ENCODE measurements at places on chromosomes 1 and 21. TPM values are rescaled to one million over a fixed set of nuclear protein-coding genes. Genes with fewer than 3 reads are reported as not detected.

- ATAC-seq, result no peak
These were observed 243.4 kb downstream of the RGS7 start for GRCh38 chr1:241113557-241113956.

DNA sequence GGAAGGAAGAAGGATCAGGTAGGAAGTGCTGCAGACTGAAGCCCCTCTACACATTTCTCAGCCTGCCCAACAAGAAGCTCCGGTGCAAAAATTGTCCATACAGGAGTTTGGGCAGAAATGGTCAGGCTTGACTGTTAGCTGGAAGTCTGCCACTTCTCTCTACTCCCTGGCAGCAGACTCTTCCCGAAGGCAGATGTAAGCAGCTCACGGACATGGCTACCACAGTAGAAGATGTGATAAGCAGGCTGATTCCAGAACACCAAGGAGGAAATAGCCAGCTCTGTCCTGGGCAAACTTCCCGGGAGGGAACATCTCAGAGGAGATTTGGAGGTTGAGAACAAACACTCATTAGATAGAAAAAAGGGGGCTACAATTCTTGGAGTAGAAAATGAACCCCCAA, 52.6 kb downstream of the TRABD2B start:
- ATAC-seq, result no peak

The B3GALT5 gene
- 1.0 TPM for total RNA-seq

- ATAC-seq, result peak; percentile 11
These were observed 15.2 kb downstream of the OPTC start for GRCh38 chr1:203509135-203509534.

DNA sequence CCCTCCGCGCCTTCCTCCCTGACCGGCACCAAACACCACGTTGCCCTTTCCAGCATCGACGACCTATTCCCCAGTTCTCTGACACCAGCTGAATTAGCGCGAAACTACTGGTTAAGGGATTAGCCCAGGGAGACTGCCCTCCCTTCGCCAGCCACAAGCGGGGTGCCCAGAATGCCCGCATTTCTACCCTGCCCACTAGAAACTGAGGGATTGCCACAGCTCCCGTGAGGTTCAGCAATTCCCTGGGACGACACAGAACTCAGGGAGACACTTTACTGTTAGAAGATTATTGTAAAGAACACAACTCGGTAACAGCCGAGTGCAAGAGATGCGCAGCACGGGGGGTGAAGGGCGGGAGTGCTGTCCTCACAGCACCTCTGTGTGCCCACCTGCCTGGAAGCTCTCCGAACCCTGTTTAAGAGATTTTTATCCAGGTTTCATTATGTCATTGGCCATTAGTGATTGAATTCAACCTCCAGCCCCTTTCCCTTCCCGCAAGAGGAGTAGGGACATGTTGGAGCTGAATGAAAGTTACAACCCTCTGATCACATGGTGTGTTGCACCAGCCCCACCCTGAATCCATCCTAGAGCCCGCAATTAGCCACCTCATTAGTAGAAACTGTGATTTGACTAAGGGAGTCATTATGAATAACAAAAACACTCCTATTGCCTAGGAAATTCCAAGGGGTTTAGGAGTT, 15.8 kb upstream of the RIPPLY3 start:
- ATAC-seq, result no peak

DNA sequence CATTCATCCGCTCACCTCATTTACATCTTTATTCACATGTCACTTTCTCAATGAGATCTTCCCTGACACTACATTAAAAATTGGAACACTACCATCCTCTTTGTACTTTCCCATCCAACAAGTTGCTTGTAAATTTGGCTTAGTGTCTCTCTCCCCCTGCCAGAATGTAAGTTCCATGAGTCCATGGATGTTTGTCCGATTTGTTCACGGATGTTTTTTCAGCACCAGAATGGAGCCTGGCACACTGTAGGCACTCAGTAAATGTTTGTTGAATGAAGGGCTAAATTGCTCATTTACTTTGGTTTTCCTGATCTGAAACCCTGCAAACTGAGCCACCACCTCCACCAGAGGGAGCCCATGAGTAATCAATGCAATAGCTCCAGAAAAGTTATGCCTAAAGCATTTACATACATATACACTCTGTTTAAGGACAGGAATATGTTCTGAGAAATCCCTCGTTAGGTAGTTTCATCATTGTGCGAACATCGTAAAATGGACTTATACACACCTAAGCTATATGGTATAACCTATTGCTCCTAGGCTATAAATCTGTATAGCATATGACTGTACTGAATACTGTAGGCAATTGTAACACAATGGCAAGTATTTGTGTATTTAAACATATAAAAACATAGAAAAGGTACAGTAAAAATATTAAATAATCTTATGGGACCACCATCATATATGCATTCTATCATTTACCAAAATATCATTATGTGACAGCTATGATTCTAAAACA, 2.8 kb upstream of the EYA3 start:
- no peak for ATAC-seq

The FMO2 gene
- 0.71 TPM for total RNA-seq

DNA sequence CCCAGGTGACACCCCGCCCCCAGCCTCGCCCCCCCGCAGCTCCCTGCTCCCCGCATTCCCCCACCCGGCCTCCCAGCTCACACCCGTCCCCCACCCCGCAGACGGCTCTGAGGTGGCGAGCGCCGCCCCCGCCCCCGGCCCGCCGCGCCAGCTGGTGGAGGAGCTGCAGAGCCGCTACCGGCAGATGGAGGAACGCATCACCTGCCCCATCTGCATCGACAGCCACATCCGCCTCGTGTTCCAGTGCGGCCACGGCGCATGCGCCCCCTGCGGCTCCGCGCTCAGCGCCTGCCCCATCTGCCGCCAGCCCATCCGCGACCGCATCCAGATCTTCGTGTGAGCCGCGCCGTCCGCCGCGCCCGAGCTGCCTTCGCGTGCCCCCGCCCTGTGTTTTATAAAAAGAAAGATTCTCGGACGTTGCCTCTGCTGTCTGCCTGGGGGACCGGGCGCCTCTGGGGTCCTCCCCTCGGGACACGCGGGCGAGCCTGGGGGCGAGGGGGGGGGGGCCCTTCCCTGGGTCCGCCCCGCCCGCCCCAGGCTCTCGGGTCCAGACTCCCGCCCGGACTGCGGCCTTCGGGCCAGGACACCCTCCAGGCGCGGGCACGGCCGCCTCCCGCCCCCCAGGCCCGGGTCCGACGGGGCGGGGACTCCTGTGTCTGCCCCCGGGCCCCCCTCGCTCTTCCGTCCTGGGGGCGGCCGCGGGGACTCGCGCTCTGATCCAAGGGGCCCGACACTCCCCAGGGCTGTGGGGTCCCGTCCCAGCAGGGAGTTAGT, 1.6 kb upstream of the MMP23B start:
- peak; percentile 61 for ATAC-seq

DNA sequence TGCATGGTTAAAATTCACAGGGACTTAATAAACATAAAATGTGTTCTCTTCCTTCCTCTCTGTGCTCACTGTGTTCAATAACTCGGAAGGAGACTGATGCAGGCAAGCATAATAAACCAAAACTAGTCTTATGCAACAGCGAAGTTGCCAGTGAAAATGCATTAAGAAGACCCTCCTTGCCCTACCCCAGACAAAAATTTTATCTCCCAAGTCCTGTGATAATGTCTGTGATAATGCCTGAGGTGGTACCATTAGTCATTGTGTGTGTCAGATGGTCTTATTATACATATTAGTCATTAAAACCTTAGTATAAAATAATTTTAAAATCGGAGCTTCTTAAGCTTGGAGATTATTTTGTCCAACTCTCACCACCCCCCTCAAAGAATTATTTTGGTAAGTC, 97.8 kb downstream of the NGF start:
- ATAC-seq, result no peak

DNA sequence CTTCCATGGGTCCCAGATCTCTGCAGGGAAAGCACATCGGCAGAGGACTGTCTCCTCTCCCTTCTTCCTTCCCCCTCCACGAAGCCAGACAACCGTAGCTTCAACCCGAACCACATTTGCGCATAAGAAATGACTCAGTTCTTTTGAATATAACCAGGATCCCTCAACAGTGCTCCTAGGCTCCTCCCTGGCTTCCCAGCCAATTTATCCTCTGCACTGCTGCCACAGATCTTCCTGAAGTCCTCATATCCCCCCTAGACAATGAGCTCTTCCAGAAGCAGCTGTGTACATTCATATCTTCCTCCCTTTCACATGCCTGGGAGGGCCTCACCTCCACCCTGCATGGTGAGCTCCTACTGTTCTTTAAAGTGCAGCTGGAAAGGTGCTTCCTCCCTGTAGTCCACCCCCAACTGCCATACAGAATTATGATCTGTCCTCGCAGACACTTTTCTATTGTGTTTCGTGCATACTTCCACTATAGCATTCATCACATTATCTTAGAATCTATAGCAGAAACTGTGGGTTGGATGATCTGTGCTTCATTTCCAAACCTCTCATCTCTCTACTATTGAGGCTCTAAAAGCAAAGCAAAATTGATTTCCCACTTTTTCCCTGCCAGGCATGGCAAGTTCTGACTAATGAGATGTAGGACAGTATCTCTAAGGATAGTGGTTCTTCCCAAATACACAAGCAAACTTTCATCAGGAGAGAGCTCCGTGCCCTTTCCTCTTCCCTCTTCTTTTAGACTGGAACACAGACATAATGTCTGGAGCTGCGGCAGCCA, 179.3 kb upstream of the HMGB4 start:
- ATAC-seq, result no peak

The FMO4 gene
- total RNA-seq, result 4.0 TPM

The MAP1LC3C gene
- total RNA-seq, result not detected

DNA sequence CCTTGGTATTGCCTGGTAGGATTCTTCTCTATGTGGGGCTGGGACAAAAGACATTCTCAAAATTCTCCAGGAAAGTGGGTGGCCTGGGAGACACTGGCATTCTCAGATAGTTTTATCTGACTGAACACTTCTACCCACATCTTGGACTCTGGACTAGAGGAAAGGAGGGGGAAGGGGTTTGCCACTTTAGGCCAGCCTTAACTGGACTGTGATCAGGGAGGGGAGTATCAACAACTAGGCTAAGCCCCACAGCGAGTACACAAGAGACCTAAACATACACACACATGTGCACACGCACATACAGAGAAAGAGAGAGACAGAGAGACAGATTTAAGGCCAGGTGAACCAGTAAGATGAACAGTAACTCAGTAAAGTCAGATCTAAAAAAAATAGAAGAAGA, 1.2 kb upstream of the SEMA6C start:
- ATAC-seq, result no peak

DNA sequence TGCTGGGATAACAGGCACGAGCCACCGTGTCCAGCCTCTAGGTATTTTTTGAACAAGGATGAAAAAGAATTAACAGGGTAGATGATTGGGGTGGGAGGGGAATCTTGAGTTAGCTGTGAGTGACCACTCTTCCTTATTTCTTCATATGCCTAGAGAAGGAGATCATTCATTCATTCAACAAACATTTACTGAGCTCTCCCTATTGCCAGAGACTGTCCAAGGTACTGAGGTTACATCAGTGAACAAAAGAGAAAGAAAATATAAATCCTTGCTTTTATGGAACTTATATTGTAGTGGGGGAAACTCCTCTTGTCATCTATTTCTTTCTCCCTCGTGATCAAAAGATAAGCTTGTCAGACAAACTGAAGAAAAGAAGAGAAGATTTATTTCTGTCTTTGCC, 62.9 kb downstream of the S1PR1 start:
- no peak for ATAC-seq

DNA sequence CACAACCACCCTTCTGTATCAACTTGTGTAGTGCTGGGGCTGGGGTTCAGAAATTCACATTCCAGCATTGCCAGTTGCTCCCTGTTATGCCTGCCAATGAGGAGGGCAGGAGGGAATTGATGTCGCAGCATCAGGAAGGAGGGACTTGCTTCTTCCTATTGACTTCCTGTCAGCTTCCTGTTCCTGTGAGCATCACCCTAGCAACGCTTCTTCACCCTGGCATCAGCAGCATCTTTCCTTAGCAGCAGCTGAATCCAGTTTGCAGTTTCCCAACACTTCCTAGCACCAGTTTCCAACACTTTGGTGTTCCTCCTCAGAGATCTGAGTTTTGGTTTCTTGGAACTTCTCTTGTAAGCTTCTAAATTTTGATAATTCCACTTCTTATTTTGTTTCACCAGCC, 8.9 kb upstream of the TRIM62 start:
- ATAC-seq, result no peak

The SYF2 gene
- total RNA-seq, result 90.3 TPM

The SLC1A7 gene
- 0.32 TPM for total RNA-seq

DNA sequence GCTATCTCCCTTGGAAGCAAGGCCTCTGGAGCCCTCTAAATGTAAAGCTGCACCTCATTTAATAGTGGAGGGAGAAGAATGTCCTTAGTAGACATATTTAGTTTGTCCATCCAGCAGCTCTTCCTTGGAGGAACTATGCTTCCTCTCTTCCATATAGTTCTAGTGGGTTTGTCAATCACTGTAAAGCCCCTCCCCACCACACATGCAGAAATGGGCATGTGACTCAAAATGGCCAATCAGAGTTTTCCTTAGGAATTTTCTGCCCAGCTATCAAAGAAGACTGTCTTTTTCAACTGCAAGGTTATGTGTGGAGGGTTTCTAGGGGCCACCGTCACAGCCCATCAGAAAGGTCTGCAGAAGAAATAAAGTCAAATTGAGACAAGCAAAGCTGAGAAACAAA, 175.5 kb downstream of the MIS18A start:
- no peak for ATAC-seq

Measured in motor neuron (in vitro differentiated cells).